ENCODE measurements at places on chromosomes 3 and 15.

GRCh38 chr3:185176750-185177359 lies 24.0 kb upstream of the C3orf70 start:
- DNase-seq = peak; percentile 41

GRCh38 chr3:3699816-3700633 lies 99.2 kb upstream of the LRRN1 start:
- DNase-seq = peak; percentile 25

- no peak for DNase-seq
These were observed 8.9 kb downstream of the PEAK1 start for GRCh38 chr15:77410701-77411618.

DNA sequence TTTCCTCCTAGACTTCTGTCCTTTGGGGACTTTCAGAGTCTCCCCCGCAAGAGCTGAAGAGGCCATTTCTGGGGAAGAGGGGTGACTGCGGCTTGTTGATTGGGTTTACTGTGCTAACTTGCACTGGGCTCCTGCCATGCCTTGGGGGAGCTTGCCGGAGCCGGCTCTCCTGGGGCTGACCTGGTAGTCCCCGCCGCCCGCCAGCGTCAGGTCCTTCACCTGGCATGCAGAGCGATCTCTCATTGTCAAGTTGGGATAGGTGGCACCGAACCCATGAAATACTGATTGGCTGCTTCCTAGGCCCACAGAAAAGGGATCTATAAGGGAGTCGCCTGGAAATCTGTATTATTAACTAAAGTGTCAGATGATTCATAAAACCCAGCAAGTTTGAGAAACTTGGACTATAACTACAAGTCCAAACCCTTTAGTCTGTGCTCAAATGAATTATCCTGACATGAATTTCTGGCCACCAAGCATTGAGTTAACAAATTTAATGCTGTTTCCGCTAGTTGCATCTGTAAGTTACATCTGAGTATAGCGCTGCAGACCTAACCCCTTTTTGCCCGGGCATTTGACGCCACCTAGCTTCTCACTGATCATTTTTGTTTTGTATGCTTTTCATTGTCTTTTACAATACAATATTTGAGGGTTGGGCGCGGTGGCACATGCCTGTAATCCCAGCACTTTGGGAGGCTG lies 607 bp upstream of the IMP3 start:
- peak; percentile 71 for DNase-seq

- no peak for DNase-seq
These were observed 621.4 kb upstream of the GBE1 start for GRCh38 chr3:82382831-82383230.

DNA sequence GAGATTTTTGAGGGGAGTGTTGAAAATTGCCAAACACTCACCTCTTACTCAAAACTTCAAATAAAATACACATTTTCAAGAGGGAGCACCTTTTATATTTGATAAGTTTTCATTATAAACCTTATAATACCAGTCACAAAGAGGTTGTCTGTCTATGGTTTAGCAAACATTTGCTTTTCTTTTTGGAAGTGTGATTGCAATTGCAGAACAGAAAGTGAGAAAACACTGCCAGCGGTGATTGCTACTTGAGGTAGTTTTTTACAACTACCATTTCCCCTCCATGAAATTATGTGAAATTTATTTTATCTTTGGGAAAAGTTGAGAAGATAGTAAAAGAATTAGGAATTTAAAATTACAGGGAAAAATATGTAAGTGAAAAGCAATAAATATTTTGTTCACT lies 20.1 kb downstream of the DIPK2A start:
- no peak for DNase-seq

GRCh38 chr15:66783314-66783713 lies 81.3 kb downstream of the SMAD6 start:
- DNase-seq = no peak

DNA sequence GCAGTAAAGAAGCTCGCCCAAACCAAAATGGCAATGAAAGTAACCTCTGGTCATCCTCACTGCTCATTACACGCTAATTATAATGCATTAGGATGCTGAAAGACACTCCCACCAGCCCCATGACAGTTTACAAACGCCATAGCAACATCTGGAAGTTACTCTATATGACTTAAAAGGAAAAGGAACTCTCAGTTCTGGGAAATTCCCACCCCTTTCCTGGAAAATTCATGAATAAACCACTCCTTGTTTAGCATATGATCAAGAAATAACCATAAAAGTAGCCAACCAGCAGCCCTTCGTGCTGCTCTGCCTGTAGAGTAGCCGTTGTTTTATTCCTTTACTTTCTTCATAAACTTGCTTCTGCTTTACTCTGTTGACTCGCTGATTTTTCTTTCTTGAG lies 164.6 kb downstream of the SMAD6 start:
- no peak for DNase-seq

DNA sequence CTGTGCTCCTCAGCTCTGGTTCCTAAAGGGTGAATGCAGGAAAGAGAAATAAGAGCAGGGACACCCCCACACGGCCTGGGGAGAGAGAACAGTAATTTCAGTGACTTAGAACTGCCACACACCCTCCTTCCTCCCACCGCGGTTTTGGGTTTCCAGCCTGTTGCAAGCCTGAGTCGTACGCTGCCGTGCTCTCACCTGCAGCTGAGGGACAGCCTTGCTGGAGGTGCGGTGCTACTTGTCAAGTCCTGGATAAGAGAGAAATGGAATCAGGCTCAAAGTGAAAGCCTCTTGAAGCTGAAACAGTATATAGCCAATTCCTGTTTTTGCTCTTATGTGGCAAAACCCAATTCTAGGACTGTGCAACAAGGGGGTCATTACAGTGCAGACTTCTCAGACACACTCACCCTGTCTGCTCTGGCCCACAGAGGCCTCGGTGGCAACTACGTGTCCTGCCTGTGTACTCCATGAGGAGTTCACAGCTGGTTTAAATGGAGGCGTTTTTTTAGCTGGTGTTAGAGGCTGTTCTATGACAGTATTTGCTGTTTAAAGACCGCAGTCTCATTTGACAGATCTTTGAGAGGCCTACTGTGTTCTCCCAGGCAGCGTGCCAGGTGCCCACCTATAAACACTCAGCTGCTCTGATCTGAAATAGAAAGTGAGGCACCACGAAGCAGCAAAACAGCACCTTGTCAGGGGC lies 42.9 kb downstream of the TBC1D2B start:
- DNase-seq = no peak

GRCh38 chr15:25972141-25972675 lies 109.1 kb upstream of the ATP10A start:
- DNase-seq = no peak

- no peak for DNase-seq
These were observed 29.0 kb downstream of the NDUFB4 start for GRCh38 chr3:120625159-120625586.

- DNase-seq = peak; percentile 83
These were observed 671.5 kb downstream of the FHIT start for GRCh38 chr3:60579734-60580133.

GRCh38 chr15:94576889-94577533 lies 345.6 kb downstream of the MCTP2 start:
- no peak for DNase-seq

GRCh38 chr15:60740231-60740630 lies 261.3 kb upstream of the ICE2 start:
- DNase-seq = no peak

- DNase-seq = no peak
These were observed 22.8 kb downstream of the SLC9A9 start for GRCh38 chr3:143825513-143825912.

DNA sequence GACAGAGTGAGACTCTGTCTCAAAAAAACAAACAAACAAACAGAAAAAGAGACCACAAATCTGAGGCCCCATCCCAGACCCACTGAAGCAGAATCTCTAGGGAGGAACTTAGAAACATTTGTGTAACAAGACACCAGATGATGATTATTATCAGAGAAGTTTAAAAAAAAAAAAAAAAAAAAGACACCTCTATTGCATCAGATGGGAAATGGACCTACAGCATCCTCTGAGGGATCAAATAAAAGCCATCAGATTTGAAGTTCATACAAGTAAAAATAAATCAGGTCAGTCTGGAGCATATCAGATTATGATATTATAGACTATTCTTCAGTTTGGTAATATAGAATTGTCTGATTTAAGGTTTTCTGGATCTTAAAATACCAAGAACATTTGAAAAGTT lies 21.9 kb upstream of the LIPC start:
- no peak for DNase-seq

- peak; percentile 16 for DNase-seq
These were observed 408.0 kb downstream of the NAALADL2 start for GRCh38 chr3:175267121-175267531.

DNA sequence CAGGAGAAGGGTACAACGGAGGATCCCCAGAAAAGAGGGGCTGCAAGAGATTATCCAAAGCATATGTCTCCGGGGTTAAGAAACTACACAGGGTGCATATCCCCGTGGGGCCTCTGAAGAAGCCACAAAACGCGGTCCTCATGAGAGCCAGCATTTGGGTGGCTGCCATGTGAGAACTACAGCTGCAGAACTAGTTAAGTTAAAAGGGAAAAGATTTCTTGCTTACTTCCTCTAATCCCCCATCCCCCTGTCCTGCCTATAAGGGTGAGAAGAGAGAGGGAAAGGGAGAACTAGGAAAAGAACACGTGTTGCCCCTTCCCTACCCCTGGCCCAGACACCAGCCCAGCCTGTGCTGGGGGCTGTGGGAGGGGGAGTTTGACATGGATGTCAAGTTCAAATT lies 70.4 kb upstream of the PCSK6 start:
- no peak for DNase-seq

- no peak for DNase-seq
These were observed 61.0 kb downstream of the IQSEC1 start for GRCh38 chr3:13012221-13012691.

GRCh38 chr15:71800835-71801745 lies 9.3 kb upstream of the NR2E3 start:
- peak; percentile 90 for DNase-seq

- DNase-seq = no peak
These were observed 9.5 kb downstream of the CFAP44 start for GRCh38 chr3:113431811-113432210.

DNA sequence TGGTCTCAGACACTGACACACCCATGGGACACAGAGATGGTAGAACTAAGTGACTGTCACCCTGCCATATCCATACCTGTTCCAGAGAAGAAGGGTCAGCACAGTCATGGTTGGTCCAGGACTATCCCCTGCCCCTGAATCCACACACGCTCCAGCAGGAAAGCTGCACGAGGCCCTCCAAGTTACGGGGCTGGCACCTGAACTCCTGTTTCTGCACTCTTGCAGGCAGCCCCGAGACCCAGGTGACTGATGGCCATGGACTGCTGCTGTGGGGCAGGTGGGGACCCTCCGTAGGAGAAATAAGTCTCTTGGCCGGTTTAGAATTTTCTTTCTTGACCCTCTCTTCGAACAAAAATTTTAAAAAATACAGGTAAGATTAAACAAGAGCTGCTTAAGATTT lies 30.6 kb downstream of the CHDH start:
- no peak for DNase-seq

- DNase-seq = no peak
These were observed 102.3 kb downstream of the TFDP2 start for GRCh38 chr3:142047021-142047369.

DNA sequence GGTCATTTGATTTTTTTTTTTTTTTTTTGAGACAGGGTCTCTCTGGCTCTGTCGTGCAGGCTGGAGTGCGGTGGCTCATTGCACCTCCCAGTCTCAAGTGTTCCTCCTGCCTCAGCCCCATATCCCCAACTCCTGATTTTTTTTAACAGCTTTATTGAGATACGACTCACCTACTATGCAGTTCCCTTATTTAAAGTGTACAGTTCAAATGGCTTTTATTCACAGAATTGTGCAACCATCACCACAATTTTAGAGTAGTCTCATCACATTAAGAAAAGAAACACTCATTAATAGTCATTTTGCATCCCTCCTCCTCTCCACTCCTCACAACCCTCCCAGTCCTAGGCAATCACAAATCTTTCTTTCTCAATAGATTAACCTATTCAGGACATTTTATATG lies 1.9 kb upstream of the TRA2B start:
- DNase-seq = no peak

- DNase-seq = no peak
These were observed 46.6 kb downstream of the ABTB1 start for GRCh38 chr3:127719369-127719768.

GRCh38 chr15:60740787-60741354 lies 261.9 kb upstream of the ICE2 start:
- no peak for DNase-seq

DNA sequence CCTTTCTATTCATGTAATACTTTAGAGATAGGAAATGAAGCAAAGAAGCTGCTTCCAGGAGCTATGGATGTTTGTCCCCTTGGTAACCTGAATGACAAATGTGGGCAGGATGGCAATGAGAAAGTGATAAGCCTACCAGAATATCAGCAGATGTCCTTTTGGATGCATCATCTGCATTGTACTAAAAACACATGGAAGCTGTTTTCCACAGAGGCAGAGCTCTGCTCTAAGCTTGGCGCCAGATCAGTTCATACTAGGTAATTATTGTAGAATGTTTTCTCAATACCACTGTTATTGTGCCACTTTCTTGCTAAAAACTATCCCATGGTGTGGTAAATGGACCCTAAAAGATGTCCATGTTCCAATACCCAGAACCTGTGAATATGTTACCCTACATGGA lies 100.2 kb downstream of the DTWD1 start:
- no peak for DNase-seq

DNA sequence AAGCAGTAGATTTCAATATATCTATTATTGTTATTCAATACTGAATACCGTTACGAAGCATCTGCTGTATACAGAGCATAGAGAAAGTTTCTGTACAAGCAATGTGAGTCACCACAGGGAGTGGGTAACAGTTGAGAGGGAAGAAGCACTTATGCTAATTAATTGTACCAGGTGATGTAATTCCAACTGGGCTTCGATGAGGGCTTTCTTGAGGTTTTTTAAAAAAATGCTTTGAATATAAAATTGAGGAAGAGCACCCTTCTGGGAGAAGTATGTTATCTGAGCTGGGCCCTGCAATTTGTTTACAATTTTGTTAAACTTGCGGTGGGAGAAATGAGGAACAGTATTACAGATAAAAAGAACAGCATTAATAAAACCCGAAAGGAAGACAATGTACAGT lies 197.9 kb downstream of the TPRG1 start:
- DNase-seq = no peak

DNA sequence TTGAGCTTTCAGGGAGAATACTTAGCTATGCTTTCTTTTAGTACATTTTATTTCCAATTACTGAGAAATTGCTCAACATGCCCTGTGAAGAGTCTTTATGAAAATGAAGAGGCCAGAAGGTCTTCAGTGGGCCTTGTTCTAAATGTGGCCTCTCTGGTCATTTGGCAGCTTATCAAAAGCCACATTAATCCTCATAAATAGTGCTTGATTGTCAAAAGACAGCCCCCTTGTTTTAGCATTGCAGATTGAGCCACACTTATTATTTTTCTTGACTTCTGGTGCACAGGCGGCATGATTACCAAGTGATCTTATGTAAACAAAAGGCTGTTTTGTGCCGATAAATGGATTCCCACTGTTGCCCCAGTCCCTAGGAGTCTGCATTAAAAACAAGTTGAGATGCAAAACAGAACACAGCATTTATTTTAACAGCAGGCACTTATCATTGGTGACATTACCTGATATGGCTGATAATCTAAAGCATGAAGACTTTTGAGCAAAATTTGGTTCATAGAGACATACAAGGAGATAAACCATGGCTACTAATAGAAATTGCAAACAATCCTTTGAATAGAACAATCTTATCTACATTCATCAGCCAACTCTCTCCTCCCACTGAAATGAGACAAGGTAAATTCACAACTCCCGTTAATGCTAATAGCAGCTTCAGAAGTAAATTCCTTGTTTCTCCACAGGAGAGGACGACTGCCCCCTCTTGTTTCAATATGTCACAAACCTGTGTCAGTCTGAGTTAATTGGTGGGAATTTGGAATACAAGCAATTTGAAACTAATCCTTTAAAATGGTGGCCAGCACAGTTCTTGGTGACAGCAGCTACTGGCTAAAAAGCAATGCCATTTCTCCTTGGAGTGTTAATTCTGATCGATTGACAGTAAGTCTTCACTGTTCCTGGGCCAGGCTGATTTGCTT lies 194.3 kb downstream of the NSUN3 start:
- no peak for DNase-seq

Data from kidney glomerular epithelial cell (primary cell).